ENCODE measurements at places on chromosomes 11 and 22. TPM values are rescaled to one million over a fixed set of nuclear protein-coding genes. Genes with fewer than 3 reads are reported as not detected.

DNA sequence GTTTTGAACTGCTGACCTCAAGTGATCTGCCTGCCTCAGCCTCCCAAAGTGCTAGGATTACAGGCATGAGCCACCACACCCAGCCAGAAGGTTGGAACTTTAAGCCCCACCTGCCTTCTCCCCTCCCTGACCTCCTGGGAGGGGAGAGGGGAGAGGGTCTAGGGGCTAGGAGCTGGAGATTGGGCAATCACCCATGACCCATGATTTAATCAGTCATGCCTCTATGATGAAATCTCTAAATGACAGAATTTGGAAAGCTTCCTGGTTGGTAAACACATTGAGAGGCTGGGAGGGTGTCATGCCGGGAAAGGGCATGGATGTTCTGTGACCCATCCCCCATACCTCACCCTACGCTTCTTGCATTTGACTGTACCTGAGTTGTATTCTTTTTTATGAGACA lies 17.1 kb upstream of the TFIP11 start:
- peak; percentile 57 for DNase-seq

The HMOX1 gene
- 24.2 TPM for total RNA-seq

DNA sequence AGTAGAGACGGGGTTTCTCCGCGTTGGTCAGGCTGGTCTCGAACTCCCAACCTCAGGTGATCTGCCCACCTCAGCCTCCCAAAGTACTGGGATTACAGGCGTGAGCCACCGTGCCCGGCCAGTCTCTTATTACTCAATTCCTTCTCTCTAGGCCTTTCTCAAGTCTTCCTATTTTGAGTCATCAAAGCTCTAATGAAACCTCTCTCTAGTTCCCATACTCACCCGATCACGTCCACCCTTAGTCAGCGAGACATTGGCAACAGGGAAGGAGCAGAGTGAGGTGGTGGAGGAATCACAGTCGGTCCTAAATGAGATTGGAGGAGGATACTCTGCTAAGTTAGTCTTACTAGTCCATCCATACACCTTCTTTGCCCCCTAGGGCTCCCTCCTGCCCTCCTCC lies 5.0 kb downstream of the BSCL2 start:
- DNase-seq = no peak

- no peak for DNase-seq
Observed at GRCh38 chr11:10780040-10780439, 28.7 kb downstream of the EIF4G2 start.

DNA sequence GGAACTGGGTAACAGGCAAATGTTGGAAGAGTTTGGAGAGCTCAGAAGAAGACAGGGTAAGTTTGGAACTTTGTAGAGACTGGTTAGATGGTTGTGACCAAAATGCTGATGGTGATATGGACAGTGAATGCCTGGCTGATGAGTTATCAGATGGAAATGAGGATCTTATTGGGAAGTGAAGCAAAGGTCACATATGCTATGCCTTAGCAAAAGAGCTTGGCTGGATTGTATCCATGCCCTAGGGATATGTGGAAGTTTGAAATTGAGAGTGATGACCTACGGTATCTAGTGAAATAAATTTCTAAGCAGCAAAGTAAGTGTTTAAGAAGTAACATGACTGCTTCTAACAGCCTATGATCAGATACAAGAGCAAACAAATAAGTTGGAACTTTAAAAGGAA lies 17.8 kb downstream of the BBOX1 start:
- no peak for DNase-seq

DNA sequence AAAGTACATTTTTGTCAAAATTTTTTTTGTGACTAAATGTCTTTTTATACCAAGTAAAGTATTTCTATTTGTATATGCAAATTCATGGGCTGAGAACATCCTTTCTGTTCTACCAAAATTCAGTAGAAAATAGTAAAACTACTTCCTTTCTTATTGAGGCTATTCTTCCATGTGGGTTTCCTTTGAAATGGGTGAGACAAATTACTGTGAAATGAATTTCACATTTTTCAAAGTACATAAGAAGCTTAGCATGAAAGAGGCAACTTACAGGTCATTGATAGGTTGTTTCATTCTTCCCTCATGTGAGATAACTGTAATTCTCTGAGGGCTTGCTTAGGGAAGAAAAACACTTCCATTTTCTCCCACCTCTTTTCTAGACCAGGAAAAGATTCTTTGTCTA lies 1.0 kb upstream of the OR6X1 start:
- no peak for DNase-seq

GRCh38 chr11:61657566-61658290 lies 22.5 kb upstream of the DAGLA start:
- no peak for DNase-seq

The PKP3 gene
- total RNA-seq = 2.2 TPM

- no peak for DNase-seq
Observed at GRCh38 chr11:124179310-124179709, 3.8 kb upstream of the OR10D3 start.

- peak; percentile 53 for DNase-seq
Observed at GRCh38 chr11:12787847-12788246, 113.6 kb downstream of the TEAD1 start.

GRCh38 chr11:116110802-116111201 lies 606.6 kb upstream of the CADM1 start:
- no peak for DNase-seq

The OR8A1 gene
- total RNA-seq = not detected

DNA sequence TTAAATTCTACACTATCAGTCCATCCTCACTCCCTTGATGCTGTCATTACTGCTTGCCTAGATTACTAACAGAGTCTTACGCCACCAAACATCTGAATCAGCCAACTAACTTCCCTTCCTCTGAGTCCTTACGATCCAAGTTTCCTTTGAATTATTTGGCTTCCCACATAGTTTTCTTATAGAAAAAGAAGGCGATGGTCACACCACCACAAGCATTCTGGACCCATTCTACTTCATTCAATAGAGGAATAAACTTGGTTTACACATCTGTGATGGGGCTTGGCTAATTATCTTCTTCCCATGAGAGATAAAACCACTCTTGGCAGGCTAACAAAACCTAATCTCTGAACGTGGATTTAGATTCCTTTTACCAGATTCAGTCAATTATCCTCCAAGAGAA lies 35.0 kb downstream of the INTS4 start:
- DNase-seq = peak; percentile 78

DNA sequence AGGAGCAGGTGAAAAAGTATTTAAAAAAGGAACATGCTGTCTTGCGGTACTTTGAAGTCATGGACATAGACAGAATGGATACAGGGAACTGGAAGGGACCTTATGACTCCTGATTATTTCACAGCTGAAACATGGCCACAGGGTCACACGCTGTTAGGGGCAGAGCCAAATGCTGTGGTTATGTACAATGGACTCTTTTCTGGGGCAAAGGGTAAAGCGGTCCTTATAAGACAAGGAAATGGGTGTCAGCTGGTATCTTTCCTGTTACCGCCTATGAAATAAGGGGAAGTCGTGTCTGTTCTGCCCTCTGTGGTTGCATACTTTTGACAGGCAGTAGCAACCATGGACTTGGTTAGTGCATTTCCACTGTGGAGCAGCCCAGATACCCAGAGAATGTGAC lies 12.8 kb upstream of the ST14 start:
- no peak for DNase-seq

GRCh38 chr22:46788441-46789172 lies 26.2 kb downstream of the TBC1D22A start:
- DNase-seq = no peak

DNA sequence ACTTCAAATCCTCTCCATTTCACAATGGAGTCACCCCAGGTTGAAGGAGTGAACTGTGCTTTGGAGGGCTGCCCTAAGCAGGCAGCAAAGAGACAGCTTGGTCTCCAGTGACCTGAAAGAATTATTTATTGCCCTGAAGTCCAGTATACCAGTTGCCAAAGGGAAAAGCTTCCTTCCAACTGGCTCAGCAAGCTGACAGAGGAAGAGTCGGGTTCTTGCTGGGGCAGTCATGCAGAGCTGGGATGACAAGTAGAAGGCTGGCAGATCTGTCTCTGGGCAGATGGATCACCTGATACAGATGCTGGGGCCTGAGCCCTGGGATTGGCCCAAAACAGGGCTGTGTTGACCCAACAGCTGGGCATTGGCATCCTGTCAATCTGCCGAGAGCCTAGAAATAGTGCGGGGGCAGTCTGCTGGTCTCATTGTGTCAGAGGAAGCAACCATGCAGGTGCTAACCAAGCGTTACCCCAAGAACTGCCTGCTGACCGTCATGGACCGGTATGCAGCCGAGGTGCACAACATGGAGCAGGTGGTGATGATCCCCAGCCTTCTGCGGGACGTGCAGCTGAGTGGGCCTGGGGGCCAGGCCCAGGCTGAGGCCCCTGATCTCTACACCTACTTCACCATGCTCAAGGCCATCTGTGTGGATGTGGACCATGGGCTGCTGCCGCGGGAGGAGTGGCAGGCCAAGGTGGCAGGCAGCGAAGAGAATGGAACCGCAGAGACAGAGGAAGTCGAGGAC lies at the start of gene THRSP:
TSS of gene THRSP (plus strand) at position 422 of the 742 bp plus-strand sequence. CDS start at position 443, 21 bp downstream.
- no peak for DNase-seq

All from fibroblast of villous mesenchyme (primary cell).